ENCODE measurements at places on chromosomes 3 and 15.

- no peak for DNase-seq
These were observed 80.3 kb downstream of the TMEM266 start for GRCh38 chr15:76140074-76140464.

DNA sequence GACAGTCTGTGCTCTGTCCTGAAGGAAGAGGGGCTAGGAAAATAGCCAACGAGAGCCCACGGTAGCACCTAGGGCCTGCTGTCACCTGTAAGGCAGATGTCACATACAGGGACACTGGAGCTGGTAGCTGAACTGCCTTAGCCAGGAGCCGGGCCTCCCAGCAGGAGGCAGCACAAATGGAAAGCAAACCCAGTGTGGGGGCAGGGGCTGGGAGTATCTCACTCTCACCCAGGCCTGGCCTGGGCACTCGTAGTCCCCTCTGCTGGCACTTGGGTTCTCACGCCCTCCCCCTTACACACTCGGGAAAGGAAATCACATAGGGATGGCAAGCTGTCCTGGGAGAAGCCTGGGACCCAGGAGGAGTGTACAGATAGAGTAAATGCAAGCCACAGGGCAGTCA is 173.1 kb upstream of the CHRNA7 start:
- DNase-seq: no peak

- DNase-seq: no peak
These were observed 34.8 kb downstream of the B3GALNT1 start for GRCh38 chr3:161070252-161070930.

DNA sequence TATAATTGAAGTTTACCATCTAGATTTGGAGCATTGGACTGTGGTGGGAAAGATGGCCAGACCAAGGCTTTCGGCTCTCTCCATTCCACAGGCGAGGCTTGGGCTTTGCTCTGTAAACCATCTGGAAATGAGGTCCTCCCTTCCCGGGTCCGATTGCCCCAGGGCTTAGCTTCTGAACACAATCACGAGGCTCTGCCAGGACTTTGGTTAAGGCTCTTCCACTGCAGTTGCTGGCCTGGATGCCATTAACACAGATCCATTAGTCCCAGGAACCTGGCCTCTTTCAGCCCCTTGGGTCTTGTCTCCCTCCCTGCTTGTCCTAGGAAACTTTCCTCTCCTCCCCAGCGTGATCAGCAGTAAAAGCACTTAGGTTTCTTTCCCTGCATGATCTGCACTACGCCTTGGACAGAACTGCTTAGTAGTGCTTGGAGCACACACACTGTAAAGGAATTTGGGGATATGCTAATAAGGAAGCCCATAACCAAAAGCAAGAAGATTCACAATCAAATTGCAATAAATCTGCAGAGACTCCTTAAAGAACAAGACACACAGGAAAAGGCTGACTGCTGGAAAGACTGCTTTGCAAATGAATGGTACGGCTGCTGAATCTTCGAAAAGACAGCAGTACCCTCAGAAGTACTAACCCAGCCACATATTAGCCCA is 154.3 kb downstream of the ECT2 start:
- no peak for DNase-seq

DNA sequence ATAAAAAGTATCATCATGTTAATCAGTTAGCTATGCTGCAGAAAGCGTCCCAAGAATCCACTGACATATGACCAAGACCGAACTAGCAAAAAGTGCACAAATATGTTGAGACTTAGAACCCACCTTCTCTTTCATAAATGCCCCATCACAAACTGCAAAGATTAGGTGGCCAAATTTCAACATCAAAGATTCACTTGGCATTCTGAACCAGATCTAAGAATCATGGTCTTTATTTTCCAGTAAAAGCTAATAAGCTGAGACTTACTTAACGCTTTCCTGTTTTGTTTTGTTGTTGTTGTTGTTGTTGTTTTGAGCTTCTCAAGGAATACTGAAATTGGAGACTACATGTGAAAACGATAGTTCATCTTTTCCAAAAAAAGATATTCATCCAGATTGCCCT is 62.4 kb downstream of the ZBTB20 start:
- no peak for DNase-seq

DNA sequence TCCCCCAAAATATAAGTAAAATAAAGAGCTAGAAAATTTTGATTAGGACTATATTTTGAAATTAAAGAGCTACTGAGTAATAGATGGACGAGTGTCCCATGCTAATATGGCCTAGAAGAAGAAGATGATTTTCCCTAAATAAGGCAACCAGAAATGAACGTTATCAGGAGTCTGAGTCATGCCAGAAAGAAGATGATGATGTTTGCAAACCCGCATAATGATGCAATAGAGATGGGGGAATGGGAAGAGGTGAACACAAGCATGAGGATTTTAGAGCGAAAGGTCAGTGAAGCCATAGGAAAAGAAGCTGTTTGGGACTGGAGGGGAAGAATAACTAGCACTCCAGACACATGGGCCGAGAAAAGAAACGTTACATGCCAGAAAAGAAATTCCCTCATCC is 71.7 kb downstream of the FGF12 start:
- DNase-seq: no peak

All from activated CD8-positive, alpha-beta memory T cell treated with anti-CD3 and anti-CD28 coated beads for 1 hour (primary cell).